ENCODE measurements at places on chromosomes 1 and 21.

DNA sequence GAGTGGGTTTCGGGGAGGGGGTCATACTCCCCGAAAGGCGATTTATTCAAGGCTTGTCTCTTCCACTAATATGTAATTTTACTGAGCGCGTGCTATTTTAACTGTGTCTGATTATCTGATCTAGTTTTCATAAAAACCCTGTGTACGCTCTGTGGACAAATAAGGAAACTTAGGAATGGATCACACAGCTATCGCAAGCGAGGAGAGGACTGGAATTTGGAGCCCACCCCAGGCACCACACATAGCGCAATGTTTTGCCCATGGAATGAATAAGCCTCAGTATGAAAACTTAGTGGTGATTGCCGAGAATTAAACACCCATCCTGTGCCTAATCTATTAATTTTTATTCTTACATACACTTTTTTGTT, 9.8 kb upstream of the RAB42 start:
- peak; percentile 64 for DNase-seq
- peaks cover 13% of the 10 kb centered on the region for H3K4me1 ChIP-seq
- no peaks in the 10 kb centered on the region for H3K27me3 ChIP-seq
- H3K36me3 ChIP-seq, result peaks cover 39% of the 10 kb centered on the region

DNA sequence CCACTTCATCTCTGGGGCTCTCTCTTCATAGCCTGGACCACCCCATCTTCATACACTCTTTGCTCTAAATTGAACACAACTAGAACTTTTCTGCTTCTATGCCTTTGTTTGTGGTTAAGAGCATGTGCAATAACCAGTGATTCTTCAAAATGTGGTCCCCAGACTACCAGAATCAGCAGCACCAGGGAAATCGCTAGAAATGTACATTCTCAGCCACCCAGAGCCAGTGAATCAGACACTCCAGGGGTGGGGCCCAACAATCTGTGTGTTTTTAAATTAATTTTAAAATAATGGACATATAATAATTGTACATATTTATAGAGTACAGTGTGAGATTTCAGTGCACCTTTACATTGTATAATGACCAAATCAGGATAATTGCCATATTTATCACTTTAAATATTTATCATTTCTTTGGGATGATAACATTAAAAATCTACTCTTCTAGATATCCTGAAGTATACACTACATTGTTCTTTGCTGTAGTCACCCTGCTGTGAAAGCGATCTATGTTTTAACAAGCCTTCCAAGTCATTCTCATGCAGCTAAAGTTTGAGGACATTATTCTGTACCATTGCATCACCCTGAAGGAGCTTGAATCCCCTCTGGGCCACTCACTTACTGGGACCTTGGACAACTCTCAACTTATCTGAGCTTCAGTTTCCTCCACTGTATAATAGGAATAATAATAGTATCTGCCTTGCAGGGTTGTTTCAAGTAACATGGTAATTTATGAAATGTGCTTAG, 10.8 kb downstream of the GRHL3 start:
- peak overlapping the region; percentile 24 for H3K27ac ChIP-seq
- H3K36me3 ChIP-seq, result no peaks in the 10 kb centered on the region
- H3K4me1 ChIP-seq, result peaks cover 13% of the 10 kb centered on the region

- no peak overlapping the region for H3K4me3 ChIP-seq
- DNase-seq, result peak; percentile 80
- peaks cover 18% of the 10 kb centered on the region for H3K4me1 ChIP-seq
- H3K27ac ChIP-seq, result peak overlapping the region; percentile 69
- H3K36me3 ChIP-seq, result no peaks in the 10 kb centered on the region
These were observed 18.0 kb upstream of the PTP4A2 start for GRCh38 chr1:31955917-31956736.

GRCh38 chr1:89608319-89608983, 24.5 kb upstream of the LRRC8C start:
- H3K4me1 ChIP-seq, result no peaks in the 10 kb centered on the region
- no peaks in the 10 kb centered on the region for H3K36me3 ChIP-seq
- DNase-seq, result no peak

DNA sequence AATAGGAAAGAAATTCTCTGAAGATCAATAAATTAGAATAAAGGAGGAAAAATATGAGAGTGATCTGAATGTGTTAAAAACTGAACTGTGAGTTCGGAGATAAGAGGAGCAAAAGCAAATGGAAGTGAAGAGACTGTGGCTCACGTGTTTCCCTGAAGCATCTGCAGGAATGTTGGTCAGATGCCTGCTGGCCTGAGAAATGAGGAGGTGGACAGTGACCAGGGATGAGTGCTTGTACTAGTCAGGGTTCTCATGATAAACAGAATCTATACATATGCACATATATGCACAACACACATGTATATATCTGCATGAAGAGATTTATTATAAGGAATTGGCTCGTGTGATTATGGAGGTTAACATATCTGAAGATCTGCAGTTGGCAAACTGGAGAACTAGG, 103.4 kb upstream of the TIAM1 start:
- H3K4me3 ChIP-seq, result no peak overlapping the region
- no peak for DNase-seq
- H3K27ac ChIP-seq, result no peak overlapping the region

- no peaks in the 10 kb centered on the region for H3K36me3 ChIP-seq
- H3K4me1 ChIP-seq, result peaks cover 20% of the 10 kb centered on the region
- no peak overlapping the region for H3K4me3 ChIP-seq
- H3K27ac ChIP-seq, result no peak overlapping the region
- DNase-seq, result no peak
These were observed 27.3 kb upstream of the S100A7 start for GRCh38 chr1:153487707-153488106.

GRCh38 chr1:98253145-98253544, 332.3 kb upstream of the DPYD start:
- no peak overlapping the region for H3K27ac ChIP-seq
- no peaks in the 10 kb centered on the region for H3K36me3 ChIP-seq
- no peaks in the 10 kb centered on the region for H3K27me3 ChIP-seq
- H3K4me1 ChIP-seq, result peaks cover 3% of the 10 kb centered on the region
- DNase-seq, result no peak
- H3K4me3 ChIP-seq, result no peak overlapping the region

DNA sequence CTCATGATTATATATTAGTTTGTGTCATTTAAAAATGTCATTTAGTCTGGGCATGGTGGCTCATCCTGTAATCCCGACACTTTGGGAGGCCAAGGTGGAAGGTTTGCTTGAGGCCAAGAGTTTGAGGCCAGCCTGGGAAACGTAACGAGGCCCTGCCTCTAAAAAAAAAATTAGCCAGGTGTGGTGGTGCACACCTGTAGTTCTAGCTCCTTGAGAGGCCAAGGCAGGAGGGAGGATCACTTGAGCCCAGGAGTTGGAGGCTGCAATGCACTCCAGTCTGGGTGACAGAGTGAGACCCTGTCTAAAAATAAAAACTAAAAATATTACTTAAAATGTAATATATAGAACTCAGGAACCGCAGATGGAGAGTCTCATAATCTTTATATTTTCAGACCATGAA, 34.6 kb downstream of the RUNX3 start:
- no peak overlapping the region for H3K4me3 ChIP-seq
- H3K36me3 ChIP-seq, result no peaks in the 10 kb centered on the region
- no peak for DNase-seq
- H3K27ac ChIP-seq, result no peak overlapping the region
- H3K27me3 ChIP-seq, result no peaks in the 10 kb centered on the region

DNA sequence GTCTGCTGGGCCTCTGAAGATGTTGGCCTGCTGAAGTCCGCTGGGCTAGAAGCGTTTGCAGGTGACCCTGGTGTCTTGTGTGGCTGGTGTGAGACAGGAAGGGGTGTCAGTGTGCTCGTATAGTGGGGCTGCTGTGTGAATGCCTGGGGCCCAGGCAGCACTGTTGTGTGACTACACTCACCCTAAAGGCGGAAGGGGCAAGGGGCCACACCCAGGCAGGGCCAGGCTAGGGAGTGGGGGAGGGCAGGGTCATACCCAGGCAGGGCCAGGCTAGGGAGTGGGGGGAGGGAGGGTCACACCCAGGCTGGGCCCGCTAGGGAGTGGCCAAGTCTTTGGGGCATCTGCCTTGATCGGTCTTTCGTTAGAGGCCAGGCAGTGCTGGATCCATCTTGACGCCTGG, 25.0 kb downstream of the PDXK start:
- no peak for DNase-seq
- H3K27me3 ChIP-seq, result no peaks in the 10 kb centered on the region
- no peaks in the 10 kb centered on the region for H3K4me1 ChIP-seq
- H3K4me3 ChIP-seq, result no peak overlapping the region
- H3K27ac ChIP-seq, result no peak overlapping the region

GRCh38 chr1:12580054-12580887, 37.7 kb downstream of the DHRS3 start:
- no peak overlapping the region for H3K4me3 ChIP-seq
- no peaks in the 10 kb centered on the region for H3K27me3 ChIP-seq
- H3K4me1 ChIP-seq, result no peaks in the 10 kb centered on the region
- DNase-seq, result peak; percentile 19

DNA sequence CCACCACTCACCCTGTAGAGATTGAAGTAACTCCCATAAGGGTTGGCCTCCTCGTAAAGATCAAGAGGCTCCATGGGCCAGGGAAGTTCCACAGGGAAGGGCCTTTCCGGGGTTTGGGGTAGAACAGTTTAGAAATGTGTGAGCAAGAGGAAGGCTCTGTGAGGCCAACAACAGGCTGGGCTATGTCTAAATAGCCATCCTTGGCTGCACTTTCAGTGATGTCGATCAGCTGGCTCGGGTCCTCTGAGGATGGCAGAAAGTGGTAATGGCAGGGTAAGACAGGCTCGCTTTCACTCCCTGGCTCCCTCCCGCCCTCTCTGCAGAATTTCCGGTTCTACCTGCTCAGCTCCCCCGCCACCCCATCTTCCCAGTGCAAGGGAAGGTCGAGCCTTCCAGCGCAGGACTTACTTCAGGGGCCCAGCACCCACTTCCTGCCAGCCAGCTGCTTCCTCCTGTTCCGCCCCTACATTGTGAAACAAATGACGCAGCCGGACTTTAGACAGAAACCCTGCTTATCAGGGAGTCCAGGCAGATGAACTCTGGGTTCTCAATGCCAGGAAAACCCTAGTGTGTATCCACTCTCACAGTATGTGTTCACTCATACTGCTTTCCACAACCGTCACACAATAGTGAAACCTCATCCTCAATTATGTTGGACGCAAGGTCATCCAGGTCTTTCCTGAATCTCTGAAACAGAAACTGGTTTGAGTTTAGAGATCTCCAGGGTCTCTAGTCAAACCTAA, 7.3 kb downstream of the F11R start:
- H3K27ac ChIP-seq, result no peak overlapping the region
- DNase-seq, result no peak
- H3K27me3 ChIP-seq, result no peaks in the 10 kb centered on the region

GRCh38 chr1:44739307-44740178, at the start of gene KIF2C:
KIF2C (plus strand) TSS chr1:44739837; CDS start chr1:44739933, 96 bp downstream.
- H3K27ac ChIP-seq, result peak within 1 kb of the TSS; percentile 96
- peaks cover 36% of the 10 kb centered on the region for H3K36me3 ChIP-seq
- H3K27me3 ChIP-seq, result no peaks in the 10 kb centered on the region
- peaks cover 30% of the 10 kb centered on the region for H3K4me1 ChIP-seq
- H3K4me3 ChIP-seq, result peak within 1 kb of the TSS; percentile 91

DNA sequence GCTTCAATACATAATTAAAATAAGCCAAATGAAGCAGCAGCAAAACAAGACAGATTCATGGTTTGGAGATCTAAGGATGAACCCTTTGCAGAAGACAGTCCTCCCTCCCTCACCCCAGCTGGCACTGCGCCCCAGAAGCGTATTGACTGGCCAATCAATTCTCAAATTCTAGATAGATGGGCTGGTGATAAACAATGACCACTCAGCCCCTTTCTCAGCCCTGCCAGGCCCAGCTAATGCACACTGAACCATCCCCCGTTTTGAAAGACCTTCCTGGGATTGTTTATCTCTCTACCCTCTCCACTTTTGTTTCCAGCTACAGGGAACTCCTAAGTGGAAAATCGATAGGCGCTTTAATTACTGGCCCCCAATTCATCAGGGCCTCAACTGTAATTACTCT, 29.0 kb downstream of the TNR start:
- DNase-seq, result no peak
- no peak overlapping the region for H3K27ac ChIP-seq
- H3K36me3 ChIP-seq, result no peaks in the 10 kb centered on the region
- no peaks in the 10 kb centered on the region for H3K27me3 ChIP-seq
- H3K4me1 ChIP-seq, result no peaks in the 10 kb centered on the region
- no peak overlapping the region for H3K4me3 ChIP-seq

DNA sequence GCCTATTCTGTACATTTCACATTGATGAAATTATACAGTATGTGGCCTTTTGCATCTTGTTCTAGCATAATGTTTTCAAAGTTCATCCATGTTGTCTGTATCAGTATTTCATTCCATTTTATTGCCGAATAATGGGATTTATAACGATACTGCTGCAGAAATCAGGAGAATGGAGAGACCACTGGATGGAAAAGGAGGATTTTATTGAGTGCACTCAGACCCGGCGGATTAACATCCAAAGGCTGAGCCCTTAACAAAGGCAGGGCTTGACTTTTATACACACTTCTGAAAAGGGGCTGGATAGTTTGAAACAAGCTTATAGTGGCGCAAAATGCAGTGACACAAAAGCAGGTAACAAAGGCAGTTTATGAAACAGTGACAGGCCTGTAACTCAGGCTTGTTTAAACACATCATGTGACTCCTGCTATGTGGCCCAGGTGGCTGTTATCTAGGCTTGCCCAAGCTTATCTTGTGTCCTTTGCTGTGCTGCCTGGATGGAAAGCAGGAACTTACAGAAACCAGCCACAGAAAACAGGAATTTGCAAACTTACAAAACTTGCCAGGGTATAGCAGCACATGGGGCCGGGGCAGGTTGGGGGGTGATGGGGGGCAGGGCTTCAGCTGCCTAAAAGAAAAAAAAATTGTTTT, 32.8 kb upstream of the KCNJ15 start:
- H3K4me3 ChIP-seq, result no peak overlapping the region

DNA sequence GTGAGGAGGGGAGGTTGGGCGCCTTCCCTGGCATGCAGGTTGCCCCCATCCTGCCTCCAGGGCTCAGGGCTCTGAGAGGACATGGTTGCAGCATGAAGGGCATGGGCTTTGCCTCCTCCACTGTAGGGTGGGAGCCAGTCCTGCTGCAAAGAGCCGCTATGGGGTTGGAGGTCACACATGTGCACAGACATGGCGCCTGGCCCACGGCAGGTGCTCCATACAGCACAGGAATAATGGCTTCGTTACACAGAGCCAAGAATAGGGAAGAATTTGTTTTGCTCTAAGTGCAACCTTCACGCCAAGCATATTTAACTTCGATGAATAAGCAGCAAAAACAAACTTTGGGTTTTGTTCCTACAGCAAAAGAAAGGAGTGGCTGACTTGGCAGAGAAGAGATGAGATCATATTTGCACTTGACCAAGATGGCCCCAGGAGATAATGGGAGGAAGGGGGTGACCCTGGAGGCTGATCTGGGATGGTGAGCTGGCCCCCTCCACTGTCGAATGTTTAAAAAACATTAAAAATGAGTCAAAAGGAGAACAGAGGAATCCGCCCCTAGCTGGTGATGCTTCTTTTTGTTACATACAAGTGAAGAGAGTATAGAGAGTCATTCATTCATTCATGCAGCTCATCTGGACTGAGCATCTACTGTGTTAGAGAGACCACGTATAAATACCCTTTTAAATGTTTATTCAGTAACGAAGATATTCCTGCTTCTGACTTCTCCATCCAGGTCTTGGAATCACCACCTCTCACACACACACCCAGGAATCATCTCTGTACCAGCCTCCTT, 12.4 kb upstream of the C2CD2 start:
- H3K4me3 ChIP-seq, result no peak overlapping the region
- DNase-seq, result no peak
- H3K36me3 ChIP-seq, result no peaks in the 10 kb centered on the region

GRCh38 chr1:76330991-76331603, 256.6 kb downstream of the ST6GALNAC3 start:
- no peaks in the 10 kb centered on the region for H3K4me1 ChIP-seq
- H3K36me3 ChIP-seq, result no peaks in the 10 kb centered on the region
- H3K27ac ChIP-seq, result no peak overlapping the region
- peak; percentile 81 for DNase-seq
- H3K27me3 ChIP-seq, result no peaks in the 10 kb centered on the region
- no peak overlapping the region for H3K4me3 ChIP-seq
